ENCODE measurements at places on chromosomes 1 and 21.

DNA sequence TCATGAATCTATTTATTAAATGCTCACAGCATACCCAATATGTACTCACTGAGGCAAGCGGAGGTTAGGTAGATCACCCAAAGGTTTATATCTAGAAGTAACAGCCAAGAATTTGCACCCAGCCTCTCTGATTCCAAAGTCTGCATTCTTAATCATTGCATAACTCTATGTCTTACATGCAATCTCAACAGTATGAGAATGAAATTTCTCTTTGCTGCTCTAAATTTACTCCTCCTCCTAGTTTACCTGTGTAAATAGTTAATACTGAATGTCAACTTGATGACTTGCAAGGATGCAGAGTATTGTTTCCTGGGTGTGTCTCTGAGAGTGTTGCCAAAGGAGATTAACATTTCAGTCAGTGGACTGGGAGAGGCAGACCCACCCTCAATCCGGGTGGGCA, 840.6 kb downstream of the BRINP3 start:
- no peak for DNase-seq

DNA sequence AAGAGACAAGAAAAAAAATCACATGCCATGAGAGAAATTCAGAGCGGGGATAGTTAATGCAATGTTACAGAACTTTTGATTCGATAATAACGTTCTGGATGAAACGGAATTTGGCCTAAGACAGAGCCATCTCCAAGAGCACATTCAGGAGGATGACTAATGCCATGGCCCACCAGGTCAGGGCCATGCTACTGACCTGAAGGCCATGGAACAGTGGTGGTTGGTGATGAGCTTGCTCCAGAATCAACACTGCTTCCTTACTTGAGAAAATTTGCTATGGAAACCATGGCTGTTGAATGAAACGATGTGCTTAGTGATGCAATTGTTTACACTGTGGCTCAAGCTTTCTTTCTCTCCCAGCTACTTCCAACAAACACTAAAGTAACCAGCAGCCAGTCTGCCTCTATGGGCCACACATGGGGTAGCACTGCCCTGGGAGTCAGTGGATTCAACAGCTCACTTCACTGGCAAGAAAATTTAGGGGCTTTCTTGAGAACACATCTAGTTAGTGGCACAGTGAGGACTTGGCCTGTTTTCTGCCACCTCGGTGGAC, 299.1 kb downstream of the PCP4 start:
- no peak for DNase-seq

DNA sequence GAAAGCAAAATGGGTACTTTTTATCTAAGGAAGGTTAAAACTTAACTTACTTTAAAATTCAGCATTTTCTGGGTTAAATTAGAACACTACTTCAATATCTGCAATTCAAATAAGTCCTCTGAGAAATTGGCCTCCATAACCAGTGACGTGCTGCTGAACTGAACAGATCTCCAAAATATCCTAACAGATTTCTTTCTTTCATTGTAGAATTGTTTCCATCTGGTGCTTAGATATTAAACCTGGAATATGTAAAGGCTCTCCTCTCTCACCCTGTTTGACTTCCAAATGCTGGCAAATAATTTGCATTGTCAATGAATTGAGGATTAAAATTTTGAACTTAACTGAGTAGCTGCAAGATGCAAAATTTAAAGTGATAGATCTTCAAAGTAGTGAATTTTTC, 316.9 kb upstream of the CXADR start:
- no peak for DNase-seq

DNA sequence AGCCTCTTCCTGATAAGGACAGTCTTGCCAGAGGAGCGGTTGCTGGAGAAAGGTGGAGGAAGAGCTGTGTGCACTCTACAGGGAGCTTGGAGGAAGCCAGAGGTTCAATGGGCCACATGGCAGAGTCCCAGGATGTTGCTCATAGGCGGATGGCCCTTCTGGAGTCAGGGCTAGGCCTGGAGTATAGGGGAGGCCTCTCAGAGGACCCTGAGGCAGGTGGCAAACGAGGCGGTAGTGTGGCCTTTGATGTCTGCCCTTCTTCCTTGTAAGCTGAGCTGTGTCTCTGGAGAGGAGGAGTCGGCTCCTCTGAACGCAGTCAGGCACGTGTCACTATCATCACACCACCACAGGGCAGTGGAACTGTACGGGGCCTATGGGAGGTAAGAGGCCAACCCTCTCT, 8.6 kb downstream of the PKP1 start:
- no peak for DNase-seq

DNA sequence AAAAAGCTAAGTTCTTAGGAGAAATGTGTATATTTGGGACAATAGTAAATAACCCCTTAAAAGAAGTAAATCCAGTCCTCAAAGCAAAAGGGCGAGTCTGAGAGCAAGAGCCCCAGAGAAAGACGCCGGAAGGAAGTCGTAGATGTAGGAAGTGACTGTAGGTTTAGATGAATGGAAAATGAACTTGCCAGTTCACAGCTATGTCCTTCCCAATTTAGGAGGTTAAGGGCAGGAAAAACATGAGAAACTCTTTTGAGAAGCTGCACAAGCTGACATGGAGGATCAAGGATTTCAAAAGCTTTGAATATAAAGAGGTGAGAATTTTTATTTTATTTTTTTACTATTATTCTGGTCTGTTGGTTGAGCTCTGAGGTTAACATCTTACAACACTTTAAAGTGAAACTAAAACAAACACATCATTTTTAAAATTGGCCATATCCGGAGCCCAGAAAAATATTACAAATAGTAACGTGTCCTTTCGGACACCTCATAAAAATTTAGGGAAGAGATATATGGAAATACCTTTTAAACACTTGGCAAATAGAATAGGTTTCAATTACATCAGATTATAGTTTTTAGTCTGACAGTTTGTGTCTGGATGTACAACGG, 1178.6 kb downstream of the MRPL39 start:
- DNase-seq: no peak

GRCh38 chr1:83850834-83851233, 148.1 kb downstream of the TTLL7 start:
- no peak for DNase-seq

GRCh38 chr1:211327346-211327921, 801 bp downstream of the TRAF5 start:
- no peak for DNase-seq

DNA sequence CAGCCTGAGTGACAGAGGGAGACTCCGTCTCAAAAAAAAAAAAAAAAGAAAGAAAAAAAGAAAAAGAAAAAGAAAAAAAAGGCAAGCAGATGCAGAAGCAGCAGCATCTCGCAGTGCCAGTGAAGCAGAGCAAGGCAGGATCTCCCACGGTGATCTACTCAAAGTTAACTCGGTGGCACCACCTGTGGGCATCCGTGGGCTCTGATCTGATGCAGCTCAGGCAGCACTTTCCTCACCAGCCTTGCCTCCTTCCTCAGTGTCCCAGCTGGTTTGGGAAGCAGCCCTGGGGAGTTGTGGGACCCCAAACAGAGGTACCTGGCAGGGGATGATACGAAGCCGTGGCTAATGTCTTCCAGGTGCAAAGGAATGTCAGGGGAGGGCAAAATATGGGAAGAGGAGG, 104.3 kb upstream of the KRTAP19-8 start:
- no peak for DNase-seq

GRCh38 chr21:39014747-39015146, 168.5 kb downstream of the PSMG1 start:
- no peak for DNase-seq

DNA sequence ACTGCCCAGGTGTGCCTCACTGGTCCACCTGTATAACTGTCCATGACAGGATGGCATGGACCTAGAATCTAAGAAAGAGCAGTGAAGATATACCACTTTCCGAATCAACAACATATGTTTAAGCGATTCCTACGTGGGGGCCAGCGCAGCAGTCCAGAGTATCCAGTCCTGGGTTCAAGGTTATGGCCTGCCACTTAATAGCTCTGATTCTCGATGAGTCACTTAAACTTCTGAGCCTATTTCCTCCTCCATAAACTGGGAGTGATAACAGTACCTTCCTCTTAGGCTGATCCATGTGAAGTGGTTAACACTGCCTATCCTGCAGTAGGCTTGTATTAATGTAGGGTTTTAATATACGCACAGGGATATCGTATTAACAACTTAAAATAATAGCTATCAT, 2.8 kb downstream of the STPG1 start:
- no peak for DNase-seq

GRCh38 chr1:155003227-155003765, 694 bp downstream of the ZBTB7B start:
- no peak for DNase-seq

- no peak for DNase-seq
These were observed 17.4 kb upstream of the GPR153 start for GRCh38 chr1:6278263-6278662.

DNA sequence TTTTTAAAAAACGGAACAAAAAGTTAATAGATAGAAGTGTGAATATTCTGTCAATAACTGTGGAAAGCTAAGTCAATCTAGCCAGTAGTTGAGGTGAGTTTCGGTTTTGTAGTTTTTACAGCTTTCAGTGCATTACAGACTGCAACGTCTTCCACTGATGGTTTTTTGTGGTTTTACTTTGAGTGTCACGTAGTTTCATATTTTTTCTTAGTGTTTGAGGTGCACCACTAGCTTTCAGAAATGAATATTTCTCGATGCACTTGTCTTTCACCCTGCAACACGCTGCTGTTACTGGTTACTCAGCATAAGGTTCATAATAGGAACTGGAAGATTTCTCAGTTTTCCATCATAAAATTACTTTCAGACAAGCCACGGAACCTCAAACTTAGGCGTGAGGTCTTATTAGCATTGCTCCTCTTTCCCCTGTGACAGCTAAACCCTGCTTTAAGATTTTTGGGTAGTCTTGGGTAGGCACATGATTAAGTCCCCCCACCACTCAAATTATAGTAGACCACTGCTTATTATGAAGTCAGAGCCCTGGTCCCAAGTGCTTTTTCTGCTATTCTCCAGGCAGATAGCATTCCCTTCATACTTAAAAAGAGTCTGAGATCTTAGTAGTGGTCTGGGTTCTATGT, 1412.7 kb downstream of the KCNT2 start:
- DNase-seq: no peak

DNA sequence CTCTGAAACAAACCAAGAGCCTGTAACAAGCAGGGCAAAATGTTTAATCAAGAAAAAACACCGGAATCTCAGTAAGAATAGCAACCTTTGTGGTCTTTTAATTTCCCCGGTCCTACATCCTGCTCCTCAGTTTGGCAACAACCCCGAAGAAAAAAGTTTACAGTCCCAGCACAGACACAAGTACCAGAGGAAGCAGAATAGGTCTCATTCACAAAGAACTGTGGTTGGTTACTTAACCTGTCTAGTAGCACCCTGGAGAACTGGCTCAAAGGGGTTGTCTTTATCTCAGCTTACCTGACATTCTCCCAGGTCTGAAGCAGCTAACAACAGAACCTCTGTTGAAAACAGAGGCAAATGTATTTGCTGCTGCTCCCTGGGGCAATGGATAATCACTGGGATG, 399.3 kb downstream of the AJAP1 start:
- no peak for DNase-seq

DNA sequence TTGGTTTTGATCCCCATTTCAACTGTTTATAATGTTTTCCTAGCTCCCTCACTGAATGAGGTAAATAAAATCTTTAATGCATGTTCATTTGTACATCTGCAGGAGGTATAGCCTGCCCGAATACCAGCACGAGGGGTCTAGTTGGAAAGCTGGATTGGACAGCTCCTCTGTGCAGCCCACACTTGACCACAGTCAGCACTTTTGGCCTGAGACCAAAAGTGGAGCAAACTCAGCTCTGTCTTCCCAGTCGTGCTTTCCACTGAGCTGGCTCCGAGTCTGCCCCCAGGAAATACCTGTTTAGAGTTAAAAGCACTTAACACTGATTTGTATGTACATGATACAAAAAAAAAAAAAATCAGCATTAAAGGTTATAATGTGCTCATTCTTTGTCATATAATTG, 224.4 kb downstream of the DSCAM start:
- no peak for DNase-seq

Data from stimulated activated CD4-positive, alpha-beta T cell treated with anti-CD3 and anti-CD28 coated beads, Interleukin-1b, Interleukin-23, amount 100 ng/mL, for 24 hours (primary cell).